C1 segment of cervical spinal cord (tissue), 14 donors: ENCODE measurements at places on chromosomes 7 and 10.
A peak's percentile ranks its signal among the peaks of the same experiment; 100 is the strongest.

GRCh38 chr7:14275356-14275755 is 285.9 kb upstream of the ETV1 start:
- DNase-seq: no peak

- no peak for DNase-seq
Observed at GRCh38 chr10:128908099-128908498, 558.9 kb upstream of the MGMT start.

DNA sequence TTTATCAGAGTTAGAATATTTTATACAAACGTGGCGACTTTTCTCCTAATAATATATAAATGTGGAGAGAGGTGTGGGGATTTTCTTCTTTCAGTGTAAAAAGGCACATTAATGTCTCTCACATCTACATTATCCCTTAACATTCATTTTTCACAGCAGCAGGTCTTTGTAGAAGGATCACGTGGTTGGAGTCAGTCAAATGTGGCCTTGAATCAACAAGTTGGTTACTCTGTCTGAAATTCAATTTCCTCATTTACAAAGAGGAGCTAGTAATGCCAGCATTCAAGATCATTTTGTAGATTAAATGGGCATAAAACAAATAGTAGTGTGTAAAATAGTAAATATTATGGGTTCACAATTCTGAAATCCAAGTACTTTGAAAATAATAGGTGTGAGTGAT is 183.1 kb upstream of the SEMA3E start:
- no peak for DNase-seq

DNA sequence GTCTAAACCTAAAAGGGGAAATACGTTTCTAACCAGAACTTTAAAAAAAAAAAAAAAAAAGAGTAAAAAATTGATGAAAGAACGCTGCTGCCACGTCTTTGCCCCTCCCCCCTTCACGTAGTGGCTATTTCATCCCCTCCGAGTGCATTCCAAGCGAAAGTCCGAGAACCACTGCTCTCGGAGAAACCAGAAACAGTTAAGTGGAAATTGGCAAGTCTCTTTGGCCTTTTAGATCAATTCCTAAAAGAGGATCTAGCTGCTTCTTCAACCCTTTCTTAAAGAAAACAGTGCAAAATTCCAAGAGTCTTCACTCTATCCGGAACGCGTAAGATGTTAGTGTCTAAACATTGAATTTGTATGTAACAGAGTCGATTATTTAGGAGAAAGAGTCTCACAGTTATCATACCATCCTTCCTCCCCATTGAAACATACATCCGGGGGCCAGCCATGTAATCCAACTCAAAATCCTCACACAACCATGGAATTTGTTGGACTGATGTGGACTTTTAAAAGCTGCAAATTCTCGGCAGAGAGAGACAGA is 1.1 kb downstream of the P4HA1 start:
- peak; percentile 36 for DNase-seq

- DNase-seq: no peak
Observed at GRCh38 chr10:71300555-71301370, 18.3 kb upstream of the SLC29A3 start.

- DNase-seq: no peak
Observed at GRCh38 chr7:67588631-67589030, 592.0 kb downstream of the TYW1 start.

- DNase-seq: no peak
Observed at GRCh38 chr7:135811506-135811905, 62.9 kb upstream of the FAM180A start.

GRCh38 chr10:11193001-11193551 is 175.4 kb downstream of the CELF2 start:
- DNase-seq: no peak

GRCh38 chr10:15334650-15335323 is 36.3 kb downstream of the FAM171A1 start:
- no peak for DNase-seq

DNA sequence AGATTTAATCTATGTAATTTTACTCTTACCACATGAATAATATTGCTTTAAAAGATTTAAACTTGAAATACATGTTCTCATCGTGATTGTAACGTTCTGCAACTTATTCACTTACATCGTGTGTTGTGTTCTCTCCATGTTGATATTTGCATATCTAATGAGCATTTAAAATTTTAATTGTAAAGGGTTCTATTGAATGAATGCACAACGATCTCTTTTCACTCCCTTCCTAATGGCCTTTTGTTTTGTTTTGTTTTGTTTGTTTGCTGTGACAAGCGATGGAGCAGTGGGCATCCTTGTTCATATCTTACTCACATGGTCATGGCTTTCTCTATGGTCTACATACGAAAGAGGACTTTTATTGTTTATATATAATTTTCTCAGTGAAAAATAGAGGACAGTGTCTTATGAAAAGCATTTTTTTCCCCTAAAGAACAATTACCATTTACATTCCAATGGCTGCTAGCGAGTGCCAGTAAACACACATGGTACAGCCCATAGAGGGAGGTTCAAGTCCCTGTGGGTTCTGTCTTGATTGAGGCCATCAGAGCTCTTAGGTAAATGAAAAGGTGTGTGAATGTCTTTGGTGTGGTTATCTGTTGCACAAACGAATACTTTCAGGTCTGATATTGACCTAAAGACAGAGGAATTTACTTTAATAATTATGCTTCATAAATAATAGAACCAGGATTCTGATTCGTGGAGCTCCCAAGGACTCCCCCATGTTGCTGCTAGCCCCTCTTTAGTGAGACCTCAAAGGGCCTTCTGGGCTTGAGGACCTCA is 32.4 kb downstream of the BTBD16 start:
- no peak for DNase-seq

DNA sequence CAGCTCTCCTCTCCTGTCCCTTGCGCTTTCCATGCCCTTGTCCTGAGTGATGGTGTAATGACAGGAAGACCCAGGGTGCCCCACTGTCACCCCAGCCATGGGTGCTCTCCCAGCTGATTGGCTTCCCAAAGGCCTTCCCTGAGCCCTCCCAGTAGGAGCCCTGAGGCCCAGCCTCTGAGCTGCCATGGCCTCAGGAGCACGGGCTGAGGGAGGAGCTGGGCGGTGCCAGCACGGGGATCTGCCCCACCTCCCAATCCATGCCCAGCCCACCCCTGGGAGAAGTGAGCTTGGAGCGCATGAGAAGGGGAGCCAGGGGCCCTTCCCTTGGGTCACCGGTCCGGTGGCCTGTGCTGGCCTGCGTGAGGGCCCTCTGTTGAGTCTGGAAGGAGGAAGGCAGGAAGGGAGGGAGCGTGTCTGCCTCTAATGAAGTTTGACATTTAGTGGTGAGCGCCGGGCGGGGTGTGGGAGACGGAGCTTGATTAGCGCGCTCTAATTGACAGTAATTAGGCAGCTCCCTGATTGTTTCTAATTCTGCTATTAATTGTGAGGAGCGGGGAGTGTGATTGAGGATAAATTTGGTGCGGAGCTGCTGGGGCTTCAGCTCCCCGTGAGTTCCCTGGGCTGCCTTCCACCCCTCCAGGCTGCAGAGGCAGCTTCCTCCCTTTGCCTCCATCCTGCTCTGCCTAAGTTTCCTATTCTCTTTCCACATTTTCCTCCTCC is 28.3 kb downstream of the GBX1 start:
- no peak for DNase-seq

DNA sequence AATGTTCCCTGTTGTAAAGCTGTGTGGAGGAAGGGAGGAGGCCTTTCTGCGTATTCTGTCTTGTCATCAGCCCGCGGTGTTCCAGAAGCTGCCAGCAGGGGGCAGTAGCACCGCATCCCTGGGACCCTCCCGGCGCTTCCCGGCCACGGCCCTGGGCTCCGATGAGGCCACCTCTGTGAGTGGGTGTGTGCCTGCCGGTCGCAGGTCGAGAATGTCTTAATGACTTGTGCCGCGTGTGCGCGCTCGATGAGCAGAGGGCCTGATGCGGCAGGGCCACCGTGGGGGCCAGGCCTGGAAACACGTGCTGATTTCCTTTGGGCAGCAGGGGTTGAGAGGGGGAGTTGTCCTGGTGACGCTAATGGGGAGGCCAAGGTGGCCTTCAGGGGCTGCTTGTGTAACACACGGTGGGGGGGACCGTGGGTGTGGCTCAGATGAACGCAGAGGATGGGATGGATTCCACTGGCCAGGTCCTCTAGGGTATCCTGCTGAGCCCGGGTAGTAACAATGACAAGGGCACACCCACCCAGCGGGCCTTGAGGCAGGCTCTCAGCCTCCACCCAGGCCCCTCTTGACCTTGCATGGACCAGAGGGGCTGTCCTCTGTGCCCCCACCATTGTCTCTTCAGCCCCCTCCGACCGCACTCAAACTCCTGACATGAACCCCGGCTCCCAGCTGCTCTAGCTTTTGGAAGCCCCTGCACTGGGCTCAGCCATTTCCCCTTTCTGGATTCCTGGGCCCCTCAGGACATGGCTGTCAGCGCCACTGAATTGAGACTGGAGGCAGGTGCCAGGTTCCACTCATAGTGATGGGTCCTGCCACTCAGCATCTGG is 135.9 kb upstream of the PODXL start:
- DNase-seq: peak; percentile 13

DNA sequence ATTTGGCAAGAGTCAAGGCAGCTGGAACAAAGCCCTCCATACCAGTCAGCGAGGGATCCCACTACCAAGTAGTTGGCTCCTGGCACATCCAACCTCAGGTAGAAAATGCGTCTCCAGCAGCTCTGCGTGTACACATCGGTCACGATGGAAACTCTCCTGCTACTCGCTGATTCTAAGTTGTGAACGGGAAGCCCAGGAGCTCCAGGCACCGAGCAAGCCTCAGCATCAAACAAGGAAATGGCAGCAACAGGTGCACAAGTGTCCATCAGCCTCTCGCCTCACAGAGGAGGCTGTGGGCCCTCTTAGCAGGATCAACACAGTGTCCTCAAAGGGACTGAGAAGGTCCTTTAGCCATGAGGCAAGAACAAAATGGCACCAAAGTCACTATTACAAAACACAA is 127.0 kb downstream of the TCERG1L start:
- DNase-seq: no peak

DNA sequence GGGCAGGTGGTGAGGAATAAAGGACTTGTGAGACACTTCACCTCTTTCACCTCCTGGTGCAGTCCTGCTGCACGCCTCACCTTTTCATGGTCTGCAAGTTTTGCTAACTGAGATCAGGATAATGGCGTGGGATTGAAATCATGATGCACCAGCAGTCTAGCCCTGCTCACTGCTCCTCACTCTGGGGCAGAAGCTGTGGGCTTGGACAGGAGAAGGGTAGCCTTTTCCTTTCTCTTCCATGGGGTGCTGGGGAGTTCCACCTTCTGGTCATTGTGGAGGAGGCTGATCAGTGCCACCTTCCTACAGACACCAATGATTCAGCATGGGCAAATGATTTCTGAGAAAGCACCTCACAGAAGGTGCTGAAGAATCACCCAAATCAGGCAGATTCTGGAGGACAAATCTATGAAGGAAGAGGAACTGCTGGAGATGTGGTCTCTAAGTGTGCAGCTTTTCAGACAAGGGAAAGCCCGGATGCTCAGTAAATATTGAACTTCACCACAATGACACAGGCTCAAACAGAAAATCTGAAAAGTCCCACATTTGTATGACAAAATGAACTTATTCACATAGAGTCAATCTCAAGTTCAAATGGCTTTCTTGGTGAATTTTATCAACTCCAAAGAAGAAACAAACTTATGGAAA is 19.7 kb downstream of the MBL2 start:
- DNase-seq: no peak

DNA sequence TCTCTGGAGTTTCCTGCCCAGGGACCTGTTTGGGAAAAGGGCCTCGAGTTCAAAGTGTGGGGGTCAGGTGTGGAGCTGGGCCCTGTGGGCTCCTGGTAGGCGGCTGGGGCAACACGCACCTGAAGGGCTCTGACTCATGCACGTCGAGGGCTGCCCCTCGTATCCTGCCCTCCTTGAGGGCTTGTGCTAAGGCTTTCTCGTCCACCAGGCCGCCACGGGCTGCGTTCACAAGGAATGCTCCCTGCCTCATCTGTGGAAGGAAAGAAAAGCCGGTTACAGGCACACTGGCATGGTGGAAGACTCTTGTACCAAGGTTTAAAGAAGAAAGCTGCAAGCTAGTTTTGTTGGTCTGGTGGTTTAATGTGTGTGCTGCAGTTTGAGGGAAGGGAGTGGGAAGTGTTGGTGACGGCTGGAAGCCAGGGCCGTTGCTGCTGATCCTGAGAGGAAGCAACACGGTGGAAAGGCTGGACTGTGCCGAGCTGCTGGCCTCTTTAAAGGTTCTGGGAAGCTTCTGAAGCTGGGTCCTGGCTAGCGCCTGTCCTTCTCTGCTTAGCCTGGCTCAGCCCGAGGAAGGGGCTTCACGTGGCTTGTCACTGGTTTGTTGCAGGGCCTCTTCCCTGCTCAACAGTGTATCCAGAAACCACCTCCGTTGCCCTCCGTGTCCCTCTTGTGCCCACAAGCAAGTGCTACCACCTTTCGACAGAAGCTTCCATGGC is 52.0 kb downstream of the ZRANB1 start:
- no peak for DNase-seq

GRCh38 chr7:80429181-80429580 is 82.7 kb downstream of the GNAT3 start:
- DNase-seq: no peak

GRCh38 chr7:46663025-46663424 is 742.0 kb upstream of the IGFBP3 start:
- no peak for DNase-seq

GRCh38 chr10:97511711-97512440 is 13.2 kb downstream of the UBTD1 start:
- DNase-seq: no peak

- DNase-seq: no peak
Observed at GRCh38 chr7:102319671-102320070, 33.0 kb downstream of the SH2B2 start.

- no peak for DNase-seq
Observed at GRCh38 chr7:112540839-112541577, 60.2 kb downstream of the LSMEM1 start.

GRCh38 chr7:18829858-18830285 is 287.6 kb downstream of the TWIST1 start:
- DNase-seq: no peak

DNA sequence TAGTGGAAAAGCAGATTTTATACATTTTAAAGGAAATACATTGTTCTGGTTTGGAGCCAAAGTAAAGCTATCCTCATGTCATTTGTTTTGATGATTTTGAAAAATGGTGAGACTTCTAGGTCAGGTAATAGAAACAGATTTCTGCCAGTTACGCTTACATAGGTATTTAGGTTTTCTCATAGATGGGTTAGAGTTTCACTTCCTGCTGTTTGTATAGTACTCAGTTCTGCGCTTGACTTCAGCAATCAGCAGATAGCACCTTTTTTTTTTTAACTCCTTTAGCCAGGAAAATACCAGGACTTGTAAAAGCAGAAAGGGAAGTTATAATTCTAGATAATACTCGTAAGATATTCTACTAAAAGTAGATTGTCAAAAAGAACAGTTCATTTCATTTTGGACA is 209.8 kb upstream of the POM121L12 start:
- DNase-seq: no peak

- DNase-seq: no peak
Observed at GRCh38 chr7:129859183-129859582, 93.6 kb downstream of the UBE2H start.

- DNase-seq: no peak
Observed at GRCh38 chr10:123354521-123354920, 200.3 kb downstream of the BUB3 start.

GRCh38 chr10:49518982-49519578 is 19.8 kb downstream of the ERCC6 start:
- DNase-seq: no peak
